ENCODE measurements at places on chromosomes 12 and 14.

- DNase-seq, result peak; percentile 60
These were observed at the start of gene TAPBPL for GRCh38 chr12:6451348-6452244. Gene TAPBPL (plus strand): TSS chr12:6452042. CDS start chr12:6452249, 207 bp downstream.

DNA sequence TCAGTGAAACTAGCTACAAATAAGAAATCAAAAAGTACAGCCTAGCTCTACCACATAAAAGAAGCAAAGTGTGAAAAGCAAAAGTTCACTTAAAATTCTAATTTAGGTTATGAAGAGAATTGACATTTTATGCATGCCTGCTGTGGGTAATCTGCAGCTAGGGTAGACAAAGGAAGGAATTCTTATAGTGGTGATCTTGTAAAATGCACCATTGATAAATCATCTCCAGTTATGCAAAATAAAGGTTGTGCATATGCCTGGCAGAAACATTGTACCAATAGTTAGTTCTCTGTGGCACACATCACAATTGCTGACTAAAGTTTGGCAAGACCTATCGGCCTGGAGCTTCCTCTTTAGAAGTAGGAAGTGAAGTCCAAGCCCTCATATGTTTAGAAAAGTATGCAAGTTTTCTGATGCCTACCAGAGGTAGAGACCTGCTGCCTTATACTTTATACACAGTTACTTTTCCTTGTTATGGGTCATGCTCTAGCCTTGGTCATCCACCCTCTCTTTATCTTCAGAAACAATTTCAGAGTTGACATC, 78.3 kb downstream of the TSHR start:
- no peak for DNase-seq

GRCh38 chr14:67599698-67600561, at the start of gene PIGH:
Gene PIGH (minus strand): TSS chr14:67600268. CDS start chr14:67600203, 65 bp downstream.
- peak; percentile 90 for DNase-seq

GRCh38 chr14:77040741-77041653, 12.5 kb upstream of the IRF2BPL start:
- DNase-seq, result no peak

- DNase-seq, result no peak
These were observed 270.3 kb upstream of the DAAM1 start for GRCh38 chr14:58918066-58918738.

GRCh38 chr12:100794441-100795173, at the start of gene ANO4:
Gene ANO4 (plus strand): TSS chr12:100794776. CDS start chr12:100901786, 107,010 bp downstream.
- DNase-seq, result no peak

- DNase-seq, result no peak
These were observed 9.8 kb upstream of the CLECL1 start for GRCh38 chr12:9742661-9743060.

GRCh38 chr14:77314043-77314442, 6.6 kb downstream of the POMT2 start:
- no peak for DNase-seq

DNA sequence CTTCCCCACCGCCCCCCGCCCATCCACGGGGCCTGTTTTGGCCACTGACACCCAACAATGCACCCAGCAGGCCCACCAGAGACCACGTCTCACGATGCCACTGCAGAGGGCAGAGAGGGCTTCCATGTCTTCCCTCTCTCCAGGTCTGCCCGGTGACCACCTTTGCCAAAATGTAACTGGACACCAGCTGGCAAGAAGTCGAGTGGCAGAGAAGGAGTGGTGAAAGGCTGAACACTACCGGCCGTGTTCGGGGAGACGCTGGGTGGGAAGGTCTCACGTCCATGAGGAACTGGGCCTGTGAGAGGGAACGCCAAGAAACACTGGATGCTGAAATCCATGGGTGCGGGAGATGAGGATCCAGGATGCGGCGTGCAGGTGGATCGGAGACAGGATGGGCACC, 308.2 kb downstream of the ADGRD1 start:
- DNase-seq, result no peak
